ENCODE measurements at places on chromosomes 16 and 17.

DNA sequence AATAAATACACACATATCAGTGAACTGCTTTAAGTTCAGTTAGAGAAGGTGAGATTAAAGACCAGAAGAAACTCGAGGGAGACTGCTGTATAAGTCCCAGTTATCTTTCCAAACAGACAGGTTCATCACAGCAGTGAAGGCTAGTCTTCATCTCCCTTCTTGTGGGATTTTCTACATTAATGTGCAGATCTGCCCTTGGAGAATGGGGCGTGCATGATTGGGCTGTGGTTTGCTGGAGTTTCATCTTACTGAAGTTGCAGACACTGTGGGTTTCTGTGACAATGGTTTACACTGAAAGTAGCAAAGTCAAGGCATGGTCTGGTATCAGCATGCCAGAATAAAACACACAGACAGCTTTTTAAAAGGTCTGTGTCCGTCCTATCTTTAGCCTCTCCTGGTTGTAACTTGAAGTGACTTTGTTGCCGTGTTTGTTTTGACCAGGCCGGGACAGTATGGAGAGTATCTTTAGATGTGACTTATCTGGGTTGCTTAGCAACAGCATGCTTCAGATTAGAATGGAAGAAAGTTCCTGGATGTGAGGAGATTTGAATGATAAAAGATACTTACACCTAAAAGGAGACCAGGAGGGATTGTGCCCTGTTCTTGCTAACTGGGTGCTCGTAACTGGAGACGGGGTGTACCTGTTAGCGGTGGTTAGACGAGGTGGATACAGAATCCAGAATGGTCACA, 16.1 kb downstream of the NAA60 start:
- DNase-seq, result peak; percentile 85

GRCh38 chr17:80795090-80795580, 196.5 kb upstream of the CHMP6 start:
- no peak for DNase-seq

DNA sequence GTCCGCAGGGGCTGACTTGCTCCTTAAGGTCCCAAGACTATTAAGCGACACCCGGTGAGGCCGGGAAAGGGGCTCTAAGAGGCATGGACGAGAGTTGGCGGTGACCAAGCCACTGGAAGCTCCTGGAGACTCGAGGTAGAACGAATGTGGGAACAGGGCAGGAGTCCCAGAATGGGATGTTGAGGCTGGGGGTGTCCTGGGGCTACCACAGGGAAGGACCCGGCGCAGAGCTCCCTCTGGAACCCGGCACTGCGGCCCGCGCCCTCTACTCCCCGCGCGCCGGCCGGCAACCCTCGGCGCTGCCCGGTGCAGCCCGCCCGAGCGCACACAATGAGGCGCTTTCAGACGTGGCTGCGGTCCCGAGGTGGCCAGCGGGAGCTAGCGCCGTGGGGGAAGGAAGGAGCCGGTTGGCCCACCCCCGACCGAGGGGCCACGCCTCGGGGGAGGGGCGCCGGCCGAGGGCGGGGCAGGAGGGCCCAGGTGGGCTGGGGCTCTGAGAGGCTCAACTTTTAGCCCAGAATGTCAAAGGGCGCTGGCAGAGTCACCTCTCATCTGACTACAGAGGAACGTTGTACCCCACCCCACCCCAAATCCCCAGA, at the start of gene CHST6:
CHST6 (minus strand) TSS at position 366 of the 599 bp plus-strand sequence. CDS start 15,613 bp downstream, outside the sequence.
- DNase-seq, result peak; percentile 62

- DNase-seq, result no peak
These were observed 17.2 kb upstream of the CLEC18C start for GRCh38 chr16:70156207-70156978.

GRCh38 chr17:74332017-74332650, 6.1 kb downstream of the KIF19 start:
- DNase-seq, result no peak

- peak; percentile 75 for DNase-seq
These were observed 2.3 kb downstream of the BAHCC1 start for GRCh38 chr17:81397314-81398175.

DNA sequence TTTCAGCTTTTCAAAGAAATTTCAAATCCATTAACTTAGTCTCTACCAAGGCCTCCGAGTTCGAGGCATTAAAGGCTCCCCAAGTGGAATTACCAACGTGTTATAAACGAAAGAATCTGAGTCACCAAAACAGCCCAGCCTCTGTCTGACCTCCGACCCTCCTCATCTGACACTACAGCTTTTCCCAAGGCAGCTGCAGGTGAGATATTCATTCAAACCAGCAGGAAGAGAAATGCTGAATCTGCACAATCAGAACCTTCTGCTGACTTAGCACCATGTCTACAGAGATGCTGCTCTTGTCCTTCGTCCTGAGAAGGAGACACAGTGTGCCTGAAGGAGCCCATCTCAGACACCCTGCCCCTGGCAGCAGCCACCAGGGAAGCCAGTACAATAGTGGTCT, 30.5 kb downstream of the GRIN2A start:
- DNase-seq, result no peak

GRCh38 chr17:76570457-76570856, 15.2 kb downstream of the ST6GALNAC2 start:
- no peak for DNase-seq

DNA sequence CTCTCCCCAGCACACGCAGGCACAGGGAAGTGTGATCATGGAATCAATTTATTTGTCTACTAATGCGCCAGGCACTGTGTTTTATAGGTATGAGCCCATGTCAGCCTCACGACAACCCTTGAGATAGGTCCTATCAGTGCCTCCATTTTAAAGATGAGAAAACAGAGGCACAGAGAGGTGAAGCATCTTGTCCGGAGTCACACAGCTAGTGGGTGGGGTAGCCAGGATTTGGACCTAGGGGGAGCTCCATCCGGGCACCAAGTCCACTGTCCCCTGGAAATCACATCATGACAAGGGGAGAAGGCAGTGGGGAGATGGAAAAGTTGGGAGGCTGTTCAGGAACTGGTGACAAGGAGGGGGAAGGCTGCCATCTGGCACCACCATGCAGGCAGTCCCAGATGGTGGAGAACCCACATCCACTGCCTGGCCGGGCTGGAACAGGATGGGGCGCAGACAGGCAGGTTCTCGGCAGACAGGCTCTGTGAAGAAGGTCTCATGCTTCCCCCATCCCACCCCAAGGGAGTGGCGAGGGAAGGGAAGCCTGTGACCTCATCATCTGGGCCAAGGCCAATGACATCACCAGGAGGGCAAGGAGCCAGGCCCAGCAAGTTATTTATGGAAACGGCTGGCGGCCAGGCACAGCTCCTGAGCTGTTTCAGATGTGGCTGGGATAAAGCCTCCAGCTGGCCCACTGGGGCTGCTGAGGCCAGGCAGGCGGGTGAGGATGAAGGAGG, 126.0 kb upstream of the SDK2 start:
- peak; percentile 7 for DNase-seq

- DNase-seq, result peak; percentile 70
These were observed 47.8 kb downstream of the ERN1 start for GRCh38 chr17:64081802-64082799.

DNA sequence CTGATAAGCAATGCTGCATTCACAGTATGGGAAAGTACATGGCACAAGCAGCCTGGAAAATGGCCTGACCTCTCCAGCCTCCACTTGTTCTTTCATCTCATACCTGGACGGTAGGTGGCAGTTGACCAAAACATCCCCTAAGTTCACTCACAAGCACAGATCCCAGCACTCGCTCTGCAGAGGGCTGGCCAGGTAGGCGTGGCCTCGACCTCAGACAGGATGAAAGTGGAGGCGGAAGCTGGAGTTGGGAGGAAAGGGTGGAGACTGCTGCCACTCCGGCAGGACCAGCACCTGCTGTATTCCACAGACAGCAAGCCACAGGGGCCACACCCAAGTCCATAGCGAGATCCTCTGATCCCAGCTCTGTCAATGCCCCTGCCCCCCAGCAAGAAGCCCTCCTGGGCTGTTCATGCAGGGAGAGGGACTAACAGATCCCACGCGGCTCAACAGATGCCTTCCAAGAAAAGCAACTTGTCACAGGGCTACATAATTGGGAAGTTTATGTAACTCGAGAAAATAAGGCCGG, 31.3 kb downstream of the ZCCHC14 start:
- peak; percentile 45 for DNase-seq

DNA sequence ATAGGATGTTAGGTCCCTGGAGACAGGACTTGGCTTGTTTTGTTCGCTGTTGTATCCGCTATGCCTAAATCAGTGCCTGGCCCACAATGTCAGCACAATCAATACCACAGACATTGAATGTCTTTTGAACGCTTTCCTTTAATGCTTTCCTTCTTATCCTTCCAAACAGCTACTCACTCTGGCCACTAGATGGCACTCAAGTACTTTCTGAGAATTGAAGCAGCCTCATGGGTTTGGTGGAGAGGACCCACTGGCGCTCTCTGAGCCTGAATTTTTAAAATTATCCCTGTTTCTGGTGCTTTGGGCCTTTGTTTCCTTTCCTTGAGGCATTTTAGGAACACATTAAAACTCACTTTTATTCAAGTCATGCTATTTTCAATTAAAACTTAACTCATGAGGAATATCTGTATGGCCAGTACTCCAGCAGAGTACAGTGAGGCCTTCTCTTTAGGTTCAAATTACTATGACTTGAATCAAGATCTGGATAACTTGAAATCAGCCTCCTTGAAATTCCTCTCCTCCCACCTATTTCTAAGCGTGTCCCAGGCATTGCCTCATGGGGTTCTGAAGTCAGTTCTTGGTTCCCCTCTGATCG, 3.2 kb upstream of the NLRP1 start:
- peak; percentile 89 for DNase-seq

GRCh38 chr17:69246726-69247375, 18.2 kb upstream of the ABCA10 start:
- DNase-seq, result peak; percentile 82

DNA sequence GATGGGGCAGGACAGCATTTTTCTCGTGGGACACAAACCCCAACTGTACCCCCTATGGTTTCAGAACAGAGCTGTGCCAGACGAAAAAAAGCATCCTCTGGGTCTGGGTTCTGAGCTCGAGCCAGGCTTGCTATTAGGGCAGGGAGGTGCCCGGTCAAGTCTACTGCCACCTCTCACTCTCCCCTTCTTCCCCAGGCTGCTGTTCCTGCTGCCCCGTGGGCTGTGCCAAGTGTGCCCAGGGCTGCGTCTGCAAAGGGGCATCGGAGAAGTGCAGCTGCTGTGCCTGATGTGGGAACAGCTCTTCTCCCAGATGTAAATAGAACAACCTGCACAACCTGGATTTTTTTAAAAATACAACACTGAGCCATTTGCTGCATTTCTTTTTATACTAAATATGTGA, 1.1 kb downstream of the MT1E start:
- DNase-seq, result no peak

- DNase-seq, result no peak
These were observed 9.6 kb downstream of the FLOT2 start for GRCh38 chr17:28887871-28888471.

DNA sequence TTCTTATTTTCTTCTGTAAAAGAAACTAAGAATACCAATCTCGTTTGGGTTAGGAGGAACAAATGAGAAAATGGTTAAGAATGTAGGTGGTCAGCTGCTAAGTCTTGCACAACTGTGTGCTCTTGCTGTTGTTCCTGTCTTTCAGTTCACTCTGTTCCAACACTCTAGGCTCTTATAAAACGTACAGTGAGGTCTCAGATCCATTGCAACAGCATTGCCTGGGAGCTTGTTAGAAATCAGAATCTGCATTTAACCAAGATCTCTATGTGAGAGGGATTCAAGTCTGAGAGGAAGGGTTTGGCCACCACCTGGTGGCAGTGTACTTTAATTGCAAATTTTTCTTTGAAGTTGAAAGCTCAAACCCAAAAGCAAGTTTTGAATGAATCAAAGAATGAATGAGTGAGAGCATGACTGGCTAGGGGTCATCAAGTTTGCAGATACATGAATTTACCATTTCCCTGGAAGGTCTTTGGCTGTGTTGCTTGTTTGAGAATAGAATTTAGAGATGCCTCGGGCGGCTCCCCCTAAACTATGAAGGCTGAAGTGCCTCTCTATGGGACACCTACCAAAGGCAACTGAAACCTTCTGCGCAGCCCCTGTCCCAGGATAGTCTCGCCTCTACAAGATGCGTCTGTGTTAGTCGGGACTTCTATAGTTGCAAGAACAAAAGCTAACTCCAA, 2.5 kb downstream of the ALOX15B start:
- peak; percentile 91 for DNase-seq

DNA sequence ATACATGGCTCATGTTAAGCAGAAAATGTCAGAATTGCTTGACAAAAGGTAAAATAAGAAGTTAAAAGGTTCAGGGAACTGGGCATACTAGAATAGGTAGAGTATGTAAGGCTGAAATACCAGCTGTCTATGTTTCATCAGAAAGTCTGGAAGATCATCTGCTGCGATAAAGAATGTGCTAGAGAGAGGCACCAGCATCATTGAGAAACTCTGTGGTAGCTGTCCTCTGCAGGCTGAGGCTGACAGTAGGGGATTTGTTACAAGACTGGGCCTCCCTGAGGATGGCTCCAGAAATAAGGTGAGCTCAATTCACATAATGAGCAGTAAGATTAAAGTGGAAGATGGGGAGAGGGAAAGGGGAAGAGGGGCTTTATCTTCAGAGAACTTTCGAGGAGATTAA, 4.5 kb upstream of the ZNF287 start:
- DNase-seq, result no peak

- peak; percentile 97 for DNase-seq
These were observed 1.7 kb downstream of the MYO15B start for GRCh38 chr17:75589012-75589918.

DNA sequence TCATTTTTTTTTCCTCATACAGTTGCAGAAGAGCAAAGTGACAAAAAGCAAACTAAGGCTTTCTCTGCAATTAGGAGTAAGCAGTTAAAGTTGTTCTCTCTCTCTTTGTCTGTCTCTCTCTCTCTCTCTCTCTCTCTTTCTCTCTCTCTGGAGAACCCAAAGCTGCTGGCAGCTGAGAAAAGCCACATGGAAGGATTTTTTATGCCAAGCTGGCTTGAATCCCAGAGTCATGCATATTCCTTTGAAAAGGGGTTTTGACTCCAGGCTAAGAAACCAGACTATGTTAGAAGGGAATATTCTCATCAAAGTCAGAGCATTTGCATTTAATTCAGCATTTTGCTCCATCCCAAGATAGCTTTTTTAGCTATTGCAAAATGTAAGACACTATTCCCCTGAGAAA, 1114.2 kb upstream of the GOT2 start:
- no peak for DNase-seq

GRCh38 chr17:14336418-14336817, 35.5 kb downstream of the HS3ST3B1 start:
- no peak for DNase-seq

DNA sequence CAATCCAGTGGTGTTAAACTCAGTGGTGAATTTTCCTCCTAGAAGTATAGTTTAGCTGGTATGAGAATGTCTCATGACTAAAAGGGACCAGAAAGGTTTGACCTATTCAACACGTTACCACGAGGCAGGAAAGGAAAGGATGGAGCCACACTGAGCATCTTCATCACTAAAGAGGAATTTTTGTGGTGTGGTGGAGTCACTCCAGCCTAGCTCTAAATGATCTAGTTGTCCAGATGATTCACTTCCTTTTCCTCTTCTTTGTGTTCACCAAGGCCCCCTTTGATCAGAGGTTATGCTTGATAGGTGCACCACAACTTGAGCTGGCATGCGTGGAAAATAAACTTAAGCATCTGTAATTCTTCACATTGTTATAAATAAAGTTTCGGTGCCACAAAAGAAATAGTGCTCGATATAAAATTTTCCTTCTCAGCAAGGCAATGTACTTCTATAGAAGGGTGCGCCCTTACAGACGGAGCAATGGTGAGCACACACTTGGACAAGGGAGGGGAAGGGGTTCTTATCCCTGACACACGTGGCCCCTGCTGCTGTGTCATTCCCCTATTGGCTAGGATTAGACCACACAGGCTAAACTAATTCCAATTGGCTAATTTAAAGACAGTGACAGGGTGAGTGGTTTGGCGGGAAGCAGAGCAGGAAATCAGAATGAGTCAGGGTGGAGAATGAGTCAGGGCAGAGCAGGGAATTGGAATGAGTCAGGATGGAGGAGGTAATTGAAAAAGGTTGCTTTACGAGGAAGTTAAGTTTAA, 254.6 kb downstream of the HS3ST3A1 start:
- no peak for DNase-seq

Data from hematopoietic multipotent progenitor cell treated with erythropoietin and hydrocortisone succinate and interleukin-3 and kit ligand, for 4 days (in vitro differentiated cells).